Skin of body (tissue), 3 donors: ENCODE measurements at places on chromosomes 6 and 20. TPM values are rescaled to one million over a fixed set of nuclear protein-coding genes. Genes with fewer than 3 reads are reported as not detected.

The TNFRSF21 gene
- total RNA-seq: 6.7 TPM

GRCh38 chr6:13513626-13514502 is 26.5 kb upstream of the GFOD1 start:
- no peak for DNase-seq

The MAS1 gene
- total RNA-seq: under 0.01 TPM

DNA sequence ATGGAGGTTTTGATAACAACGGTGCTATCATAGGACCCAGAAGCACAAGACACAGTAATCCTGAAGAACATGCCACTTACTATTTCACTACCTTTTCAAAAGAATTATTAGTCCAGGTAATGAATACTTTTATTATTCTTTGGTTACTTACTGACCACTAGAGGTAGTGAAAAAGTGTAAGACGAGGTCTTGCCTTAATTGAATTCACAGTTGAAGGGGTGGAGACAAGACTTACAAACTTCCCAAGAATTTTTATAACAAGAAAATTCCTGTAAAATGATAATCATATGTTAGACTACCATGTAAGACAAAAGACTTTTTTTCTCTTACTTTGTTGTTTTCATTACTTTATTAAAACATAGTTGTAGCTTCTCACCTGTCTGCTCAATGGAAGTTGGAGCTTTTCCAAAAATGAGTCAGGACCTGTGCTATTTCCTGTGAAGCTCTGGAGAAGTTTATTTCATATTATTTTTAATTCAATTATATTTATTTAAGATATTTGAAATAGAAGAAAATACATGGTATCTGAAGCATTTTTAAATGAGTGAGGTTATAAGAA is 52.4 kb downstream of the DOP1A start:
- DNase-seq: no peak

GRCh38 chr6:18391023-18391422 is 3.9 kb downstream of the RNF144B start:
- DNase-seq: no peak

DNA sequence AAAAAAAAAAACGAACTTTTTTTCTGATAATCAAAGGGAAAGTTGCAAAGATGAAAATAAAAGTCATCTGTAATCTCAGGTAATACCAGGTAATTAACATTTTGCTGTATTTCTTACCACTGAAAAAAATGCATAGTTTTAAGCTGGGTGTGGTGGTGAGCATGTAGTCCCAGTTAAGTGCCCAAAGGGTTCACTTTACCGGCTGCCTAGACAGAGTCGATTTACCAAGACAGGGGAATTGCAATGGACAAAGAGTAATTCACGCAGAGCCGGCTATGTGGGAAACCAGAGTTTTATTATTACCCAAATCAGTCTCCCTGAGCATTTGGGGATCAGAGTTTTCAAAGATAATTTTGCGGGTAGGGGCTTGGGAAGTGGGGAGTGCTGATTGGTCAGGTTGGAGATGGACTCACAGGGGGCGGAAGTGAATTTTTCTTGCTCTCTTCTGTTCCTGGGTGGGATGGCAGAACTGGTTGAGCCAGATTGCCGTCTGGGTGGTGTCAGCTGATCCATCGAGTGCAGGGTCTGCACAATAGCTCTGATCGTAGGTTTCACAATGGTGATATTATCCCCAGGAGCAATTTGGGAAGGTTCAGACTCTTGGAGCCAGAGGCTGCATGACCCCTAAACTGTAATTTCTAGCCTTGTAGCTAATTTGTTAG is 51.9 kb downstream of the RPF2 start:
- no peak for DNase-seq

DNA sequence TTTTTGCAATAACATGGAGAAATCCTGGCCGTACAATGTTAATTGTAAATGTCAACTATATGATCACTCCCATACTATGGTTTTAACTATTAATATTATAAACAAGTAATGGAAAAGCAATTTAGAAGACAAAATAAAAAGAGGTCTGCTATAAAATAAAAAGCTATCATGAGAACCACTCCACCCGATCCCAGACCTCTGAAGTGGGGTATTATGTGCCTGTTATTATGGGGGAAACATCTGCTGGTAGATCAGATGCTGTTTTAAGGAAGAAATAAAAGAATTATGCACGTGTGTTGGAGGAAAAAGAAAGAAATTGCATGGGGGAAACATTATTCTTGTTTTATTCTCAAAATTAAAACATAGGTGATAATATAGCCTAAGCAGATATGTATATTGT is 615.7 kb upstream of the ARID1B start:
- no peak for DNase-seq

GRCh38 chr6:44315516-44315915 is 2.4 kb upstream of the AARS2 start:
- DNase-seq: no peak

DNA sequence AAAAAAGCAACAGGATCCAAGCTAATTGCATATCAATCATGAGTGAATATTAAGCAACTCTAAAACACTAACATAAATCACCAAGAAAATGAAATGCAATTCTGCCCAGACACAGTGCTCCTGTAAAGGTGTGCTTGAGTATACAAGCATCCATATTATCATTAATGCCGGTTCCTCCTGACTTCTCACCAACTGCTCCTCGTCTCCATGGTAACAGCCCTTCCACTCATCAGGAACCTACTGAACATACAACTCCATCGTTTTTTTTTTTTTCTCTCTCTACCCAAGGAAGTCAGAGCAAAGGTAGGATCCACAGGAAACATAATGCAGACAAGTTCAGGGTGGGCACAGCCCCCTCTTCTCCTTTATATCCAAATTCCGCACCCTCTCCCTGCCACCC is 12.4 kb downstream of the GABBR1 start:
- no peak for DNase-seq

- DNase-seq: no peak
Measured at GRCh38 chr6:21726676-21727075, 133.1 kb downstream of the SOX4 start.

The SIGLEC1 gene
- total RNA-seq: 3.5 TPM

DNA sequence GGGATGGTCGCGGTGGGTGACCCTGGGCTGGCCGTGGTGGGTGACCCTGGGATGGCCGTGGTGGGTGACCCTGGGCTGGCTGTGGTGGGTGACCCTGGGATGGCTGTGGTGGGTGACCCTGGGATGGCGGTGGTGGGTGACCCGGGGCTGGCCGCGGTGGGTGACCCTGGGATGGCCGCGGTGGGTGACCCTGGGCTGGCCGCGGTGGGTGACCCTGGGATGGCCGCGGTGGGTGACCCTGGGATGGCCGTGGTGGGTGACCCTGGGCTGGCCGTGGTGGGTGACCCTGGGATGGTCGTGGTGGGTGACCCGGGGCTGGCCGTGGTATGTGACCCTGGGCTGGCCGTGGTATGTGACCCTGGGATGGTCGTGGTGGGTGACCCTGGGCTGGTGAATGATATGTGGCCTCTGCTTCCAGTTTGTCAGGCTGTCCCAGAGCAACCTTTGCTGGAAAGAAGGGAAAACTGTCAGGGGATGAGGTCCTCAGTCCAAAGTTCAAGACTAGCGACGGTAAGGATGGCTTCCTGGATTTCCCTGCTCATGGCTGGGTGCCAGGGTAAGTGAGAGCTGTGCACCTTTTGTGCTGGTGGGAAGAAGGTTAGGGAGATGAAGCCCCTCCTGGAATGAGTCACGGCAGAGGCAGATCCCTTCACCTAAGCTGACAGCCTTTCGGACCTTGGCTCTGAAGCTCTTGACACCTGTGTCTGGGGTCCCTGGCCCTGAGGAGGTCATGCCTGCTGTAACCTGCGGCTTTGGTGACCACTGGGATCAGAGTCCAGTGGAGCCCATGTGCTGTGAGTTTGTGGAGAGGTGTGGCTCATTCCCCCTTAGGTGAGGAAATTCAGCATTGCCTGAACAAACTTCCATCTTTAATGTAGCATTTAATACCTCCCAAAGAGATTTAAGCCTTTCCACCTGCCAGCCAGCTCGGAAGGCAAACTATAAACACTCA is 19.1 kb upstream of the PCMTD2 start:
- no peak for DNase-seq

DNA sequence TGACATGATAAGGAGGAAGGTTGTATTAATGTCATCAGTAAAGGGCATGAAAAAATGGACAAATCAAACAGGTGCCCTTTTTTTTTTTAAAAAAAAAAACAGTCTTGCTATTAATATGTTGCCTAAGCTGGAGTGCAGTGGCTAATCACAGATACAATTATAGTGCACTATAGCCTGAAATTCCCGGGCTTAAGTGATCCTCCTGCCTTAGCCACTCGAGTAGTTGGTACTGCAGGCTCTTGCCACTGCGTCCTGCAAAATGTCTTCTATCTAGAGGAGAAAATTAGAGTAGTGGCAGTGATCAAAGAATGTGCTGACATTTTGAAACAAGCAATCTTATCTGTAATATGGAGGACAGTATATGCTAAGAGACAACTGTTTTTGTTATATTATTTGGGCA is 127.7 kb downstream of the ASCC3 start:
- no peak for DNase-seq

- no peak for DNase-seq
Measured at GRCh38 chr6:11330413-11330760, 97.9 kb upstream of the NEDD9 start.

DNA sequence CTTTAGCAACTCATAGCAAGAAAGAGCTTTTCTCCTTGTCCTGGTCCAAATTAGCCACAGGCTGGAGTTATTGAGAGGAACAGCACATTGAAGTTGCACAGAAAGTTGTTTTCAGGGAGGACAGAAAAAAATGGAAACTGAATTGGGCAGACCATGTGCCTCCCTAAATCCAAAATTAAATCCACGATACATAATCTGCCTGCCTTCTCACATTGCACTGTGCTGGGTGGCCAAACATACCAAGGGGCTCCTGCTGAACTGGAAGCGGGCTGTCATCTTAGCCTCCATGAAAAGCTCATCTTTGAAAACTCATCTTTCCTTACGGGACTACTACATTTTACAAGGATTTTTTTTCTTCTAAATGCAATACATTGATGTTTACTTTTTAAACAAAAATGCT is 59.9 kb downstream of the TNFAIP3 start:
- no peak for DNase-seq

DNA sequence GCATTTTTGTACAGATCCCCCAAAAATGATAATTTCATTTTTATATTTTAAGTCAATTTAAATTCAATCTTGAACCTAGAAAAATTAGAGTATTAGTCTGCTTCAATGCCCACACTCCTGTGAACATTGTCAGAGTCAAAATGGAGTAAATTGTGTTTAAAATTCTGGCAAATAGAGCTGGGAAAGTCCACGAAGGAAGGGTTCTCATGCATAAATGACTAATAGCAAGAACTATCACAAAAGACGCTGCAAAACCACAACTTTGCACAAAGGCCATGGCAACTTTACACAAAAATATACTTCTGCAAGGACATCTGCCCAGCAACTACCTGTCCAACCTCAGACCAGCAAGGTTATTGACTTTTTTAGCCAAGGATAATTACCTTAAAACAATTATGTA is 203.2 kb upstream of the SMLR1 start:
- DNase-seq: no peak

GRCh38 chr20:19929481-19930145 is 87.5 kb upstream of the NAA20 start:
- no peak for DNase-seq

The DPPA5 gene
- total RNA-seq: not detected

- DNase-seq: no peak
Measured at GRCh38 chr6:156396791-156397418, 380.3 kb upstream of the ARID1B start.

DNA sequence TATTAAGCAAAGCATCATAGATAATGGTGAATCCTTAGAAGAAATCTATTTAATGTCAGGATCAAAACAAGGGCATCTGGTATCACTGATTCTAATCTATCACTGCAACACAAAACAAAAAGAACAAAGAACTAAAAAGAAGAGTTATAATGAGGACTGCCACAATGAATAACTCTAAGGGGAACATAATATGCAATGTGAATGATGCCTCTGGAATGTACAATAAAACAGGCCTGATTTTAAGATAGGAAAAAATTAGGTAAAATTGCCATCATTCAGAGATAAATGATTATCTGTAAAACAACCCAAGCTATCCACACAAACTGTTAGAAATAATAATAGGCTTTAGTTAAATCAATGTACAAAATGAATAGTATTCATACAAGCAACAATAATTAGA is 936.7 kb upstream of the CITED2 start:
- DNase-seq: no peak

The DDX43 gene
- total RNA-seq: 0.30 TPM

DNA sequence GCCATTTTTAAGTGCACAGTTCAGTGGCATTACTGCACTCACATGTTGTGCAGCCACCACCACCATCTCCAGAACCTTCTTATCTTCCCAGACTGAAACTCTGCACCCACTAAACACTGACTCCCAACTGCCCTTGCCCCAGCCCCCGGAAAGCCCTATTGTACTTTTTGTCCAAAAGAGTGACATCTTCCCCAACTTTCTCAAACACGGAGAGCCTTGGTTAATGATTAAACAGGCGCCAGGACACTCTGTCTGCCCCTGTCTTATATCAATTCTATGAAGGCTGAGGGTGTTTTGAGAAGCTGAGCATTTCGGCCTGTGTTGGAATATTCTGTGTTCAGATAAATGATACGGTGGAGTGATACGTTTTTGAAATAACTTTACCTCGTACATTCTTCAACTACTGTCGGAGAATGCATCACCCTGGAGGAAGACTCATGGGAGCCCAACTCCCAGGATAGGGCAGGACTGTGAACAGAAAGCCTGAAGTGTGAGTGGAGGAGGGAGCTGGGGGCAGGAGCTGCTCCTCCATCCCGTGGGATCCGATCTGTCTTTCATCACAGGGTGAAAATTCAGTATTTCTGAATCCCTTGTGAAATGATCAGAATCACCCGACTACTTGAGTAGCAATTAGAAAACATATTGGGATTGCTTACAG is 68.7 kb upstream of the FOXC1 start:
- DNase-seq: no peak

DNA sequence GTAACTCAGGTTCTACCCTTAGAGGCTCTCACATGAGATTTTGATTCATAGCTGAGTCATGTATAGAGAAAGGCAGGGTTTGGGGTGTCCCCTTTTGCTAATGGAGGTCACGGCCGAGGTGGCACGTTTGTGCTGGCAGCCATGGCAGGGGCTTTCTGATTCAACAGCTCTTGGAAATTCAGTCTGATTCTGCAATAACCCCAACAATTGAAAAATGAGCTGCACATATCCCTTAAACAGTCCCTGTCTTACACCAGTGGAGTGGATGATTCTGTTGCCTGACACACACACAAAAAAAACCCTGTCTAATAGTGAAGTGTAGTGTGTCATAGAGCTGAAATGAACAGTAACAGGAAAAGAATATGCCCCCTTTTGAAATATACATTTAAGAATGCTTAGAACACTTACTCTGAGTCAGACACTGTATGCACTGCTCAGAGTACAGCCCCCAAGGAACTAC is 40.4 kb upstream of the ARG1 start:
- no peak for DNase-seq

The C6orf163 gene
- total RNA-seq: 5.6 TPM

The FOXC1 gene
- 15.3 TPM for total RNA-seq
